Activated CD4-positive, alpha-beta T cell treated with anti-CD3 and anti-CD28 coated beads, Interleukin-2, amount 50 U/mL, for 1 hour (primary cell): ENCODE measurements at places on chromosomes 7 and 10.

DNA sequence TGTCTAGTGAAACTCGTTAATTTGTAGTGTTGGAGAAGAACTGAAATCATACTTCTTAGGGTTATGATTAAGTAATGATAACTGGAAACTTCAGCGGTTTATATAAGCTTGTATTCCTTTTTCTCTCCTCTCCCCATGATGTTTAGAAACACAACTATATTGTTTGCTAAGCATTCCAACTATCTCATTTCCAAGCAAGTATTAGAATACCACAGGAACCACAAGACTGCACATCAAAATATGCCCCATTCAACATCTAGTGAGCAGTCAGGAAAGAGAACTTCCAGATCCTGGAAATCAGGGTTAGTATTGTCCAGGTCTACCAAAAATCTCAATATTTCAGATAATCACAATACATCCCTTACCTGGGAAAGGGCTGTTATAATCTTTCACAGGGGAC lies 187.6 kb downstream of the CFTR start:
- no peak for DNase-seq

GRCh38 chr10:6528198-6528950 lies 51.7 kb downstream of the PRKCQ start:
- DNase-seq: no peak

- peak; percentile 93 for DNase-seq
These were observed at the start of gene R3HCC1L for GRCh38 chr10:98134431-98135221. Gene R3HCC1L (plus strand): TSS chr10:98134657. CDS start chr10:98208115, 73,458 bp downstream.

GRCh38 chr10:74078037-74078436 lies 72.6 kb downstream of the AP3M1 start:
- DNase-seq: no peak

DNA sequence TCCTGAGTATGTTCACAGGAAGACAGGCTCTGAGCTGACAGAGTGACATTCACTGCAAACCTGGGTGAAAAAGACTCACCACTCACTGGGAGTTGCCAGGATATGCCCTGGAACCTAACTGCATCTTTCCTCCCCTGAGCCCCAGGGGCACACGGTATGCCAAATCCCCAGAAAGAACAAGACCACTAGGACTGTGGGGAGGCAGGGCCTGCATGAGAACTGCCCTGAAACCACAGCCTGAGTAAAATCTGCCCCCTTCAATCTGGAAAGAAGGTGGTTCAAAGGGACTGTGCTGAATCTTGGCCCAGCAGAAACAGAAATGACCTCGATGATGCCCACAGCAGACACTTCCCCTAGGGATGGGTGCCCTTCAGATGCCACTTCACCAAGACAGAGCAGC lies 6.5 kb downstream of the FAM53B start:
- DNase-seq: no peak

GRCh38 chr10:107238275-107238674 lies 73.8 kb upstream of the SORCS1 start:
- no peak for DNase-seq

DNA sequence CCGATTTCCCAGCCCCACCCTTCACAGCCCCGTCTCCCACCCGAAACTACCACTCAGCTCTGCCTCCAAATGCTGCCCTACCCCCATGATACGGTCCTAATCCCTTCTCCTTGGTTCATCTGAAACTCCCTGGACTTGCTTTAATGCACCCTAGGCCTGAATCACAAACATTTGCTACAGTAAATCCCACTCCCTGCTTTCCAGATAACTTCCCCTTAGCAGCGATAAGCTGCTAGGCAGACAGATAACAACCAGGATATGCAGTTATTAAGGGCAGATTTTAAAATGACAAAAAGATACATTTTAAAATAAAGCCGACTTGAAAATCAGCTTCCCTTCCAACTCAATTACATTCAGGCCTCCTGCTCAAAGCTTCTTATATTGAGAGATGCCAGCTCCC lies 514.7 kb downstream of the GRID1 start:
- DNase-seq: no peak

DNA sequence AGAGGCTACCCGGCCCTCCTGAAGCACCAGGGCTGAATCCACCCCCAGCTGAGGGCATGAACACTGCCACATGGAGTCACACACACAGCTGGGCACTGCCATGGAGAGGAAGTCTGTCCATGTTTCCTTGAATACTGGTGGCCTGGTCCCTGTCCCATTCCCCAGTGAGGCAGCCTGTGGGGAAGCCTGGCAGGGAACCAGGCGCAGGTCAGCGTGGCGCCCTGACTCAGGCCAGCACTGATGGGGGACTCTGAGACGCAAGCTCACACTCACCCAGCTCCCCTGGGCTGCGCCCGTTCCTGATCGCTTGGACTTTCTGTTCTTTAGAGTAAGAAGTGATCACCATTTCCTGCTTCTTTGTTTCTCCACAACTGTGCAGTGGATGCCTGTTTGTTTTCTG lies 128.3 kb downstream of the EGFR start:
- DNase-seq: no peak

DNA sequence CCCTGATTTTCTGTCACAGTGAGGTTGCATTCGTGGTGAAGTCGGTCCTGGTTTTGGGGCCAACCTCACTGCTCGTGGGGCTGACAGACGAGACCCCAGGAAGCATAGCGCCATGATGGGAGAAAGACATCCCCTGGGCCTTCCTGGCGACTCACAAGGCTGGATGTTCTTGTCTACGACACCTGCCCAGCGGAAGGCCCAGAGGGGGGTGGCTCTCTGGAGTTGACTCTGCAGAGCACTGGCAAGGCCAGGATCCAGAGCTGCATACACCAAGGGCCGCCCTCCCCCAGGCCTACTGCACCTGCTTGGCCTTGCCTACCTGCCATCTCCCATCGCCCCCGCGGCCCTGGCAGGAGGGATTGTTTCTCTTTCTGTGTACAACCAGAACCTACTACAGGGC lies 608.9 kb downstream of the PTPRN2 start:
- no peak for DNase-seq

GRCh38 chr10:124716369-124716768 lies 27.8 kb downstream of the FAM53B start:
- no peak for DNase-seq

DNA sequence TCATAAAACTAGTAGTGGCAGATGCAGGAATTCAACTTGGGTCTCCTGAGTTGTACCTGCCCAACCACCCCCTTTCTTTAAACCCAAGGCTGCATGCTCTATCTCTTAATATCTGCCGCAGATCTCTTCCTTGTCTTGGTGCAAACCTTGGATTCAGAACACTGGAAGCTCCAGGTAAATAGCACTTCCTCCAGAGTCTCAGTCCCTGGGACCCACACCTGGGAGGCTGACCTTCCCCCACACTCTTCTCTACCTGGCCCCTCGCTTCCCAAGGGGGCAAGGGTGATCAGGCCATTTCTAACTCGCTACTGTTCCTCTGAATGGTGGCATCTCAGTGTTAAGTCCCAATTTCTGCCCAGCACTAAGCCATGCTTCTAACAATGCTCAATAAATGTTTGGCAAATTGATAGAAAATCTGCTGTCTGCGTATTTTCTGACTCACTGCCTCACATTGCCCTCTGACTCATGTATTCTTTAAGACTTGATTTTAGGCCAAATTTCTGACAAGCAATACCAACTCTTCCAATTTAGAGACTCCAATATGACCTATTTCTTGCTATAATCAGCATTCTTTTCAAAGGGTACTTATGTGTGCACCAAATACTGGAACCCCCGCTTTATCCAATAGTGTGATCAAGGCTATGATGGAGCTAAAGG lies 68.0 kb upstream of the PPP1R3C start:
- no peak for DNase-seq

DNA sequence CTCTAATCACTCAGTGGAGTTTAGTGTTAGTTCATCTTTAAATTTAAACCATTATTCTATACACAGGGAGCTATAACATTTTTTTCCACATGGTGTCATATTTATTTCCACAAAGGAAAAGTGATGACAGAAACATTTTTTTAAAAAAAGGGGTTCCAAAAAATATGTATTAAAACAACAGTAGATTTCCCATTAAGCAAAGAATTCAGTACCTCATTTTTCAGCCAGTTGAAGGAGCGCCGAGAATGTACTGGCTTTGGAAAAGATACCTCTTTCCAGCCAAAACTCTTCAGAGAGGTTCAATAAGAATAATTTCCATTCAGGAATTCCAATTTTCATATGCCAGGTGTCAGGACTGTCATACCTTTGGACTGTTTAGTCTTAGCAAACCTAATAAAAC lies 250.5 kb upstream of the MEOX2 start:
- DNase-seq: no peak

- no peak for DNase-seq
These were observed 231.3 kb upstream of the RHOBTB1 start for GRCh38 chr10:61175316-61175715.

DNA sequence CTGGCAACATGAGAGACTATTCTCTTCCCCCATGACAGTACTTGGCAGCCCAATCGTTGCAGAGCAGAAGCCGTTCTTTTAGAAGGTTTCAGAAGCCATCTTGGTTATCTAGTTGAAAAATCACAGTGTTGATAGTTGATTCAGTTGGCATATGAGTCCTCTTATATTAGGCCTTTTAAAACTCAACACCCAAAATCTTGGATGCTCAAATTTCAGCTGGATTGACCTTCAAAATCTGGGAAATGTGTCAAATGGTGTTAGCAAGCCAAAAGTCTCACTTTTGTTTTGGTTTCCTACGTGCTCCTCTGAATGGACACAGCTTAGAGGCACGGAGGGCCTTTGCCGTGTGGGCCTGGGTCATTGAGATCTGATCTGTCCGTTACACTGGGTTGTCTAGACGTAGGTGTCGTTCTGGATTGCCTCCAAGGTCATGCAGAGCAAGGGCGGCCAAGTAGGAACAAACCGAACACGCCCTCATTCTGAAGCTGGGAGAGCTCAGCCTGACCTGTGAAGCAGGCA lies 59.3 kb upstream of the BMPER start:
- DNase-seq: no peak

DNA sequence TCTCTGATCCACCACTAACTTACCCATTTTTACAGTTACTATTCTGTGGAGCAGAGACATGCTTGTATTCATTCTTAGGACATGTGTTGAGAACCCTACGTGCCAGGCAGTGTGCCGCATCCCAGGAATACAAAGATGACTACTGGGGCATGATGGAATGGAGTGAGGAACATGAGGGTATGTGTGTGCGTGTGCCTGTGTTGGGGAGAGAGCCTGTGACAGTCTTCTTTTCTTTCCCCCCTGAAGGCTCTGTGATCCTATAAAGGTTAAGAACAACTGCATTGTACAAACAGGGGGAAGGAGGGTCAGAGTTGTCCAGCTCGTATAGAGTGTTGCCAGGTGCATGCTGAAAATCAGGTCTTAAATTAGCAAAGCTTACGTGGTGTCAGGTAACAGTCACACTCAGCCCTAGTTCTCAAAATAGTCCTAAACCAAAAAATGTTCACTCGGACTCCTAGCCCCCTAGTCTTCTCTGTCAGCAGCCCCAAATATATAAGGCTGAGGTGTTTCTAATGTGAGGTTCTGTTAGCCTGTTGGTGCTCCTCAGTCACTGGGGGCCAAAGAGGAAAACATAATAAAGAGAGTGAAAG lies 161.9 kb downstream of the CELF2 start:
- no peak for DNase-seq

- no peak for DNase-seq
These were observed 20.1 kb upstream of the MDFIC start for GRCh38 chr7:114901771-114902170.

DNA sequence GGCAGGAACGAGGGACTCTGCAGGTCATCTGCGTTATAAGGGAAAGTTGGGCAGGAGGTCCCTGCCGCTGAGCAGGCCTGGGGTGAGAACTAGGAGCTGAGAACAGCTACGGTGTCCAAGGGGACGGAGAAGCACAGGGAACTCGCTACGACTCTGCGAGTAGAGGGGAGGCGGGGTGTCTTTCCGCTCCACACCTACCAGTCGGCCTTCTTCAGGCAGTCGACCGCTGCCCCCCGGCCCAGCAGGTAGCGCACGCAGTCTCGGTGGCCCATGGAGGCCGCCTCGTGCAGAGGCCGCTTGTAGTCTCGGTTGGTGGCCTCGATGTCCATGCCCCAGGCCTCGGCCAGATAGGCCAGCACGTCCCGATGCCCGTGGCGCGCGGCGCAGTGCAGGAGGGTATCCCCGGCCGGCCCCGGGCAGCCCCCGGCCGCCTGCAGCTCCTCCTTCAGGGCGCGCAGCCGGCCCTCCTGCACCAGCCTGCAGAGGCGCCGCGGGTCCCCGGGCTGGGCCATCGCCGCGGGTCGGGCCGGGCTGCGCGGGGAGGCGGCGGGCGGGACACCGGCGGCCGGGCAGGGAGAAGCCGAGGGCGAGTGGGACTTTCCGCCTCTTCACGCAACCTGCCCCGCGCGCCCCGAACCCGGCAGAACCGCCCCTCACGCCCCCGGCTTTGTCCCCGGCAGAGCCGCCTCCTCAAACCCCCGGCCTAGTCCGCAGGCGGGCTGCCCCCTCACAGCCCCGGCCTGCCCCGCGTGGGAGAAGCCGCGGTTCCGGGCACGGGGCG lies 660 bp downstream of the ANKRD16 start:
- DNase-seq: peak; percentile 15

DNA sequence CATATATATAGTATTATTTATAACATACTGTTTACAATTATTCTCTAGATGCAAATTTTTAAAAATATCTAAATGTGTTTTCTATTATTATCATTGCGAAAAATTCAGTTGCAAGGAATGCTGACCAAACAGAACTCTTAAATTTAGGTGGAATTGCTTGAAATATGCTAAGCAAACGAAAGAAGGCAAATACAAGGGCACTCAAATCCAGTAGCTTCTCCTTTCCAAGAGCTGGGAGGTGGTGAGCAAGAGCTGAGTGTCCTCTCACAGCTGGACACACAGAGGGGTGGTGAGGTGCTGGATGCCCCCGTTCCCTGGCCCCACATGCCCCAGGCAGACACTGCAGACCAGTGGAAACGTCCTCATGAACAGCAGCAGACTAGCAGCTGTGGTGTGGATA lies 166.0 kb downstream of the TAX1BP1 start:
- DNase-seq: no peak

DNA sequence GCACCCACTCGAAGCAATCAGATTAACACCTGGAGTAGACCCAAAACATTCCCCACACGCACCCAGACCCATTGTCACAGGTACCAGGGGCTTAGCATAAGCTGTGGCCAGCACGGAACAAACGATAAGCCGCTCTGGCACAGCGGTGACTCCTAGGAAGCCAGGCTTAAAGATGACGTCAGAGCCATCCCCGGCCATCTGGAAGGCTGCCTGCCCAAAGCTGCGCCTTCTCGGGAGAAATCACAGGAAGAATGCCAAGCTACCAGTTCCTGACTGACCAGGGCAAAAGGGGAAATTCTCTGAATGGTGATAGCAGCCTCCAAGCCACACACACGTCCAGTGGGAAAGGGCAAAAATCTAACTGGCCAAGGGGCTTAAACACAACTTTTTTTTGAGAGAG lies 13.0 kb upstream of the WIPI2 start:
- no peak for DNase-seq
